ENCODE measurements at places on chromosomes 13 and 19. TPM values are rescaled to one million over a fixed set of nuclear protein-coding genes. Genes with fewer than 3 reads are reported as not detected.

DNA sequence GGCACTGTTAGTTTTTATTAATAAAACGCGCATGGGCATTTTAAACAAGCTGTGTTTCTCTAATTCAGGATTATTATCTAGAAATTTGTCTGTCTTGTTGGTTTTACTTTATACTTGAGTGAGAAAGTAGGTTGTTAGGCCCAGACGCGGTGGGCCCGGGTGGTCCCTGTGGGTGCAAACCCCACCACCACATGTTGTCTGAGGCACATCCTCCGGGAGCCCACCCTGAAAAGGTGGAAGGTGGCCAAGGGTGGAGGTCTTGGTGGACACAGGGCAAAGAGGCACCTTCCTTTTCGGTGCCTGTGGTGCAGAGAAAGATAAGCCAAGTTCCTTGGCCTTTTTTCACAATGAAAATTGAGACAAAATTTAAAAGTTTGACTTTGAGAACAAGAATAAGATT, 16.6 kb downstream of the ATP4B start:
- H3K4me3 ChIP-seq, result no peak overlapping the region
- no peaks in the 10 kb centered on the region for H3K4me1 ChIP-seq
- no peak overlapping the region for H3K27ac ChIP-seq
- DNase-seq, result no peak

- no peaks in the 10 kb centered on the region for H3K27me3 ChIP-seq
- no peak overlapping the region for H3K27ac ChIP-seq
- H3K4me1 ChIP-seq, result no peaks in the 10 kb centered on the region
- no peaks in the 10 kb centered on the region for H3K36me3 ChIP-seq
These were observed 68.1 kb downstream of the ERCC5 start for GRCh38 chr13:102913914-102914313.

- peak overlapping the region; percentile 73 for H3K27ac ChIP-seq
- no peaks in the 10 kb centered on the region for H3K27me3 ChIP-seq
- H3K36me3 ChIP-seq, result peaks cover 25% of the 10 kb centered on the region
- H3K4me3 ChIP-seq, result peak overlapping the region; percentile 92
These were observed 565 bp upstream of the ZFP30 start for GRCh38 chr19:37655689-37656371.

DNA sequence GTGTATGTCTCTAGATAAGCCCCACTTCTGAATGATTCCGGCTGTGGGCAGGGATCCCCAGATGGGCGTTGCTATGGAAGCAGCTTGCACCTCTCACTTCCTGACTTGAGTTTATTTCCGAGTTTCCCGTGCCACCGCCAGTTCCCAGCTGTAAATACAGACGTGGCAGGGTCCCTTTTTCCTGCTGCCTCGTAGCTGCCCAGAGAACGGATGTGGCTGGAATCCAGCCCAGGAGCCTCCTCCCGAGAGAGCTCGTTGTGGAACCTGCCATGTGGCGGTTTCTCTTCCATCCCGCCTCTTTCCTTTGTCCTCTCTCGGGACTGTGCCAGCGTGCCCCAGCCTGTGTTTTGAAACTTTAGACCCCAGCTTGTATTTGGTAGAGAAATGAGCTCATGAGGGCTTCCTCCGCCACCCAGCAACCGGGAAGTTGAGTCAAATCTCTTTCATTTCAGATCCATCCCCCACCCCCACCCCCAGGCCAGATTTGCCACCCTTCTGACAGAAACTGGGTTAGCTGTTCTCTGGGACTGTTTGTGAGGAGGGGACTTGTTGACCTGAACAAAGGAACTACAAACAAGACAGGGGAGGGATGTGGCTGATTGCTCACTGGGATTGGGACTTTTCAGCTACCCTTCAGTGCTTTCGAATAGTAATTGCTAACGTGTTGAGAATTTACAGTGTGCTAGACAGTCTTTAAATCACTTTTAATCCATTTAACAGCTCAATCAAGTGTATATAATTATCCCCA, 96.6 kb downstream of the SIPA1L3 start:
- peak; percentile 77 for DNase-seq
- H3K27ac ChIP-seq, result peak overlapping the region; percentile 95
- peak overlapping the region; percentile 62 for H3K4me3 ChIP-seq
- H3K4me1 ChIP-seq, result peaks cover 71% of the 10 kb centered on the region
- no peaks in the 10 kb centered on the region for H3K36me3 ChIP-seq

DNA sequence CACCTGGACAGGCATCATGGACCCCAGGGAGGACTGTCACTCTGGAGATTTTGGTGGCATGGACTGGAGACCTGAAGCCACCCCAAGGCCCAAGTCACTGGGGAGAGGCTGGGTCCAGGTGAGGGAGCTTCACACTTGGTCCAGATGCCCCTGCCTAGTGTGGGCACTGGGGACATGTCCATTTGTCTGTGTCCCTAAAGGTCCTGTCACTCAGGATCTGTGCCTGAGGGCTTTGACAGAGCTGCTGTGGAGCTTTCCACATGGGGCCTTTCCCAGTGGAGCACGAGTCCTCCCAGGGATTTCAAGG, 40.5 kb upstream of the CEACAM8 start:
- H3K4me3 ChIP-seq, result no peak overlapping the region
- H3K36me3 ChIP-seq, result no peaks in the 10 kb centered on the region
- H3K27ac ChIP-seq, result no peak overlapping the region
- no peaks in the 10 kb centered on the region for H3K4me1 ChIP-seq
- no peak for DNase-seq
- no peaks in the 10 kb centered on the region for H3K27me3 ChIP-seq

DNA sequence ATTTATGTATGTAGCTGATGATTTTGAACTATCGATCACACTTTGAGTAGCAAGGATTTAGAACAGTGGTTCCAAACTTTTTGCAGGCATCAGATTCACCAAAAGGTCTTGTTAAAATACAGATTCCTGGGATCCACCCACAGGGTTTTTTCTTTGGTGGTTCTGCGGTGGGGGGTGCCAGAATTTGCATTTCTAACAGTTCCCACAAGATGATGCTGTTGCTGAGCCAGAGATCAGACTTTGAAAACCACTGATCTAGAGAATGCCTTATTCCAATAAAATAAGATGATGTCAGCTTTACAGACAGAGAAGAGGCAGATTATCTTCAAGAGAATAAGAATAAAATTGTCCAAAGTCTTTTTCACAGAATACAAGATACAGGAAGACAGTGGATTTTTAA, 80.9 kb upstream of the SHISA2 start:
- no peak overlapping the region for H3K4me3 ChIP-seq
- H3K4me1 ChIP-seq, result peaks cover 7% of the 10 kb centered on the region
- H3K36me3 ChIP-seq, result no peaks in the 10 kb centered on the region
- no peak for DNase-seq
- H3K27me3 ChIP-seq, result no peaks in the 10 kb centered on the region
- H3K27ac ChIP-seq, result no peak overlapping the region

DNA sequence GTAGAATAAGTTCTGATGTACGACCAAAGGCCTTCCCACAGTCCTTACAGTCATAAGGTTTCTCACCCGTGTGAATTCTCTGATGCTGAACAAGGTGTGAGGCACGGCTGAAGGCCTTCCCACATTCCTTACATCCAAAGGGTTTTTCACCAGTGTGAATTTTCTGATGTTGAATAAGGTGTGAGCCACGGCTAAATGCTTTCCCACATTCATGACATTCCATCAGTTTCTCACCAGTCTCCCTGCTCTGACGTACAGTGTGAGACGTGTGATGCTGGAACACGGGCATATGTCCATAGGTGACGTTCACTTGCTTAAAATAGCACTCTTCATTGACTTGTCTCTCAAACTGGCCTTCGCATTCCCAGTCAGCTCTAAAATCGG, 31.0 kb upstream of the COX7A1 start:
- no peak overlapping the region for H3K4me3 ChIP-seq
- no peak for DNase-seq
- no peaks in the 10 kb centered on the region for H3K27me3 ChIP-seq
- H3K4me1 ChIP-seq, result no peaks in the 10 kb centered on the region

DNA sequence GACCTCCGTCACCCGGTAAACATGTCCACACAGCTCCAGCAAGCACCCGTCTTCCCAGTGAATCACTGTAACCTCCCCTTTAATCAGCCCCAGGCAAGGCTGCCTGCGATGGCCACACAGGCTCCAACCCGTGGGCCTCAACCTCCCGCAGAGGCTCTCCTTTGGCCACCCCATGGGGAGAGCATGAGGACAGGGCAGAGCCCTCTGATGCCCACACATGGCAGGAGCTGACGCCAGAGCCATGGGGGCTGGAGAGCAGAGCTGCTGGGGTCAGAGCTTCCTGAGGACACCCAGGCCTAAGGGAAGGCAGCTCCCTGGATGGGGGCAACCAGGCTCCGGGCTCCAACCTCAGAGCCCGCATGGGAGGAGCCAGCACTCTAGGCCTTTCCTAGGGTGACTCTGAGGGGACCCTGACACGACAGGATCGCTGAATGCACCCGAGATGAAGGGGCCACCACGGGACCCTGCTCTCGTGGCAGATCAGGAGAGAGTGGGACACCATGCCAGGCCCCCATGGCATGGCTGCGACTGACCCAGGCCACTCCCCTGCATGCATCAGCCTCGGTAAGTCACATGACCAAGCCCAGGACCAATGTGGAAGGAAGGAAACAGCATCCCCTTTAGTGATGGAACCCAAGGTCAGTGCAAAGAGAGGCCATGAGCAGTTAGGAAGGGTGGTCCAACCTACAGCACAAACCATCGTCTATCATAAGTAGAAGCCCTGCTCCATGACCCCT, 9.0 kb upstream of the CEACAM5 start:
- H3K4me1 ChIP-seq, result no peaks in the 10 kb centered on the region
- H3K36me3 ChIP-seq, result no peaks in the 10 kb centered on the region
- H3K27me3 ChIP-seq, result no peaks in the 10 kb centered on the region
- no peak overlapping the region for H3K4me3 ChIP-seq
- no peak overlapping the region for H3K27ac ChIP-seq

- peaks cover 7% of the 10 kb centered on the region for H3K4me1 ChIP-seq
- no peaks in the 10 kb centered on the region for H3K36me3 ChIP-seq
- no peak overlapping the region for H3K4me3 ChIP-seq
- no peak overlapping the region for H3K27ac ChIP-seq
- peak; percentile 86 for DNase-seq
These were observed 4.0 kb downstream of the EBI3 start for GRCh38 chr19:4233282-4233853.

GRCh38 chr13:24718192-24718965, 38.2 kb downstream of the ATP12A start:
- no peaks in the 10 kb centered on the region for H3K36me3 ChIP-seq
- no peaks in the 10 kb centered on the region for H3K4me1 ChIP-seq
- H3K27ac ChIP-seq, result no peak overlapping the region
- H3K27me3 ChIP-seq, result no peaks in the 10 kb centered on the region
- no peak overlapping the region for H3K4me3 ChIP-seq
- DNase-seq, result no peak

DNA sequence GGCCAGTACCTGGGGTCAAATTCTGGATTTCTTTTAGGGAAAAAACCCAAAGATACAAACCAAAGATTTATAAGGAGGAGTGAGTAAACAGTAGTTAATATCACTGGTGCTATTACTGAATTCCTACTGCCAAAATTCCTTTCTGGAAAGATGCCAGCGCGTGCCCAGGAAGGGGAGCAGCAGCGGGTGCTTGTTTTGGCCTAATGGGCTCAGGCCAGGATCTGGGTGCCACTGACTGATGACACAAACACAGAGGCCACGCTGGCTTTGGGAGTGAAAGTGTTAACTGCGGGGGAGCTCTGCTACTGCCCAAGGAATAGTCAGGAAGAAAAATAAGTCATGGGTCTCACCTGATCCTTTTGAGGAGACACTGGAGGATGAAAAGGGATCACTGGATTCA, 61.2 kb downstream of the KLF2 start:
- H3K4me1 ChIP-seq, result no peaks in the 10 kb centered on the region
- H3K27me3 ChIP-seq, result no peaks in the 10 kb centered on the region
- no peak overlapping the region for H3K27ac ChIP-seq
- H3K36me3 ChIP-seq, result peaks cover 50% of the 10 kb centered on the region

GRCh38 chr19:17553256-17553655, 2.2 kb upstream of the COLGALT1 start:
- no peaks in the 10 kb centered on the region for H3K36me3 ChIP-seq
- no peaks in the 10 kb centered on the region for H3K27me3 ChIP-seq
- H3K4me1 ChIP-seq, result peaks cover 13% of the 10 kb centered on the region

GRCh38 chr19:30086220-30086619, 144.2 kb downstream of the URI1 start:
- H3K4me1 ChIP-seq, result peaks cover 5% of the 10 kb centered on the region
- no peak overlapping the region for H3K27ac ChIP-seq
- no peak overlapping the region for H3K4me3 ChIP-seq
- no peak for DNase-seq
- no peaks in the 10 kb centered on the region for H3K36me3 ChIP-seq

DNA sequence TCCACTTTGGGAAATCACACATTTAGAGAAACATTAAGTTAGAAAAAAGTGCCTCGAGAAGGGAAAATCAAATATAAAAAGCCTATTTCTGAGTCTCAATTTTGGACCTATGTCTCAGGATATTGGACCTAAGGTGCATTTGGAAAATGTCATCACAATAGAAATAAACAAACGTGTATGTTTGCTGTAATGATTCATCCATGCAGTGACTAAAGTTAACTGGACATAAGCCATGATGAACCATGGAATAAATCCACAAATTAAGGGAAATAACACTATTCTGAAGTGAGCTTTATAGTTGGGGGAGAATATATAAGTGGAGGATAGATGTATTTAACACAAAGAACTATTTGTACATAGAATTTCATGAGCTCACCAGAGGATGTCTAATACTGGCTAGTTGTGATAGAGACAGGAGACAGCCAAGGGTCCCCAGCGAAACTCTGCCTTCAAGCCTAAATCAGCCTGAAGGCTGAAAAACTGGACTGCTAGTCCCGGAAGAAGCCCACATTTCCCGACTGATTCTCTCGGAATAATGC, 963.3 kb upstream of the SPRY2 start:
- H3K4me1 ChIP-seq, result no peaks in the 10 kb centered on the region
- H3K27ac ChIP-seq, result no peak overlapping the region
- no peak for DNase-seq
- H3K36me3 ChIP-seq, result no peaks in the 10 kb centered on the region
- no peaks in the 10 kb centered on the region for H3K27me3 ChIP-seq
- no peak overlapping the region for H3K4me3 ChIP-seq

- peak; percentile 73 for DNase-seq
- H3K4me3 ChIP-seq, result no peak overlapping the region
- no peaks in the 10 kb centered on the region for H3K27me3 ChIP-seq
- peaks cover 4% of the 10 kb centered on the region for H3K36me3 ChIP-seq
- H3K27ac ChIP-seq, result no peak overlapping the region
These were observed 12.9 kb downstream of the NHLRC3 start for GRCh38 chr13:39051157-39051556.

- no peaks in the 10 kb centered on the region for H3K27me3 ChIP-seq
- H3K27ac ChIP-seq, result no peak overlapping the region
- no peak for DNase-seq
- H3K4me1 ChIP-seq, result no peaks in the 10 kb centered on the region
- no peak overlapping the region for H3K4me3 ChIP-seq
These were observed 6.4 kb downstream of the WIZ start for GRCh38 chr19:15443325-15443724.

Gene NEK5
- not detected for total RNA-seq

Gene KL
- total RNA-seq, result not detected

Gene N4BP2L2
- 138 TPM for total RNA-seq

Gene B3GNT3
- not detected for total RNA-seq

Gene GNG7
- total RNA-seq, result 1.3 TPM

Gene PODNL1
- not detected for total RNA-seq

Gene IGFL1
- not detected for total RNA-seq

Gene FAM216B
- total RNA-seq, result not detected

Gene CD37
- 975 TPM for total RNA-seq

Gene ZSCAN1
- not detected for total RNA-seq

Gene BCKDHA
- 112 TPM for total RNA-seq

Gene PABPC3
- total RNA-seq, result 0.14 TPM
